ENCODE measurements at places on chromosomes 11 and 22.

- DNase-seq: no peak
These were observed 151.7 kb downstream of the SWAP70 start for GRCh38 chr11:9815486-9816136.

GRCh38 chr11:96200243-96200642, 142.8 kb downstream of the MAML2 start:
- no peak for DNase-seq

GRCh38 chr11:2209370-2209801, 37.8 kb upstream of the TH start:
- DNase-seq: no peak

- no peak for DNase-seq
These were observed 1514.4 kb downstream of the BRD1 start for GRCh38 chr22:48313175-48313830.

GRCh38 chr22:22897947-22898346, 10.3 kb downstream of the IGLL5 start:
- no peak for DNase-seq

Measured in CD4-positive, alpha-beta T cell treated with Interleukin-2 at 100 ng/mL for 4 hours (primary cell).